ENCODE measurements at places on chromosomes 5 and 9.

DNA sequence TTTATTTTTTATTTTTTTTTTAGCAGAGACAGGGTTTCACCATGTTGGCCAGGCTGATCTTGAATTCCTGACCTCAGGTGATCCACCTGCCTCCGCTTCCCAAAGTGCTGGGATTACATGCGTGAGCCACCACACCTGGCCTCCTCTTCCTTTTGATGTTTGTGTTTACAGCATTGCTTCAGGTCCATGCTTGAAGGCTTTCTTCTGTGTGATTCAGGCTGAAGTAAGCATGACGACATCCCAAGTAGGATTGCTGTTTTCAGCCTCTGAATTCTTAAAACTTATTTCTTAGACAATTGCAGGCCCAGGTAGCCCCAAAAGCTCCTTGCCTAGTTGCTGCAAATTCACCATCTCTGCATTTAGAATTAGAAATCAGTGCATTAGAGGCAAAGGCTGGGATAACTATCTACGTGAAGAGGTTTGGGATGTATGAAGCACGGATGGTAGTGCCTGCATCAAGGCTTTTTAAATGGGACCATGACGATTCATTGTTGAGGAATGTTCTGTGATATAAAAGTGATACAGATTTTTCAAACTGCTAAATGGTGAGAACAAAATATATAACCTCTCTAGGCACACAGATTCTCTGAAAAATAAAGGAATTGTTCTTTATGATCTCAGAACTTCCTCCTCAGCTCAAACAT is 3.0 kb upstream of the ETF1 start:
- H3K36me3 ChIP-seq: no peaks in the 10 kb centered on the region
- no peaks in the 10 kb centered on the region for H3K27me3 ChIP-seq
- no peak overlapping the region for H3K4me3 ChIP-seq
- no peak for DNase-seq

DNA sequence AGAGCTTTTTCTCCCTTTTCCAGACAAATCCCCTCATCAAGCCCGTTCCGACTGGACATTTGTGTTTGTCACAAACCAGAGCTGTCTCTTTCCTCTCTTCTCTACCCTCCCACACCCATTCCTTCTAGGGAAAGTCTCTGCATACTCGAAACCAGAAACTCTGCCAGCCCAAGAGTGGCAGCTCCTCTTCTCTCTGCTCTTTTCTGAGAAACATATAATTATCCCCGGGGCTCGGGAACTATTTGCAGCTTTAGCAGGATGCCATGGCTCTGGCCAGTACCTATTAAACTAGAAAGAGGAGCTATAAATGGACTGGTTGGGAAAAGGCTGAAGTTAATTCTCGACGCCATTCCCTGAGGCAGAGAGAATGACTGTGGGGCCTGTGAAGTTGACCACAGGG is 82.6 kb downstream of the SH3PXD2B start:
- H3K27ac ChIP-seq: no peak overlapping the region
- no peak for DNase-seq
- no peaks in the 10 kb centered on the region for H3K27me3 ChIP-seq
- H3K4me3 ChIP-seq: no peak overlapping the region
- peaks cover 23% of the 10 kb centered on the region for H3K36me3 ChIP-seq
- no peaks in the 10 kb centered on the region for H3K4me1 ChIP-seq

DNA sequence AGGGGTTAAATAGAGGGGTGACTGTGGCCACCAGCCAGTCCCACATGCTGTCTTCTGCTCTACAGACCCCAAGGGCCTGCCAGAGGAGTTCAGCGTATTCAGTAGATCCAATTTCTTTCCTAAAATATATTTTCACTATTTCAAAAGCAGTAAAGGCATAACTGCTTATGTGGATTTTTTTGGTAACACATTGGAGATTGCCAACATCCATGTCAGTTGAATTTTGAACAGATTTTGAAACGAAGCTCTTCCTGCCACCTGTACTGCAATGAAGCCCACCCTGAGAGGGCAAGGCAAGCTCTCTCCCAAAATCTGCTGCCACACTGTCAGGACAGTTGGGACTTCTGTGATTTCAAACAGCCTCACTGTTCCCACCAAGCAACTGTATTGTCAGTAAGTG is 37.1 kb upstream of the SARDH start:
- peaks cover 89% of the 10 kb centered on the region for H3K36me3 ChIP-seq
- H3K27ac ChIP-seq: no peak overlapping the region
- no peak overlapping the region for H3K4me3 ChIP-seq
- no peak for DNase-seq

GRCh38 chr5:139633295-139634027 is 14.7 kb upstream of the CXXC5 start:
- H3K4me3 ChIP-seq: no peak overlapping the region
- no peak overlapping the region for H3K27ac ChIP-seq
- peaks cover 18% of the 10 kb centered on the region for H3K36me3 ChIP-seq
- H3K4me1 ChIP-seq: peaks cover 23% of the 10 kb centered on the region
- DNase-seq: peak; percentile 67
- H3K27me3 ChIP-seq: no peaks in the 10 kb centered on the region

DNA sequence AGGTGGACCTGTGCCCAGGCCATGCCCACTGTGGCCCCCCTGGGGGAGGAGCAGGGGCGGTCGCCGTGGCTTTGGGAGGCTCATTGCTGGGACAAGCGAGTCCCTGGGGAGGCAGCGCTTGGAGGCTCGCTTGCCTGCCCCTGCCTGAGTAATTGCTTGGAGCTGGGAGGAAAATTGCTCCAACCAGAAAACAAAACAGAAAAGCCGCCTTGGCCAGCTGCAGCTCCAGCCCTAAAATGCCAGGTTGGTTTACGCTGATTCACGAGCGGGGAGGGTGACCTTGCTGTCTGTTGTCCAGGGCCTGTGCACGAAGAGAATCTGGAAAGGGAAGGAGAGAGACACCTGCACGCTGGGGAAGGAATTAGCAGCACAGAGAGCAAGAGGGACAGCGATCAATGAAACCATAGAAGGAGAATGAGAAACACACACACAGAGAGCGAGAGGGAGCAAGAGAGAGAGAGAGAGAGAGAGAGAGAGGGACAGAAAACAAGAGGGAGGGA is 25.3 kb downstream of the NTNG2 start:
- no peak overlapping the region for H3K27ac ChIP-seq
- peaks cover 56% of the 10 kb centered on the region for H3K27me3 ChIP-seq
- no peaks in the 10 kb centered on the region for H3K4me1 ChIP-seq
- no peak for DNase-seq

DNA sequence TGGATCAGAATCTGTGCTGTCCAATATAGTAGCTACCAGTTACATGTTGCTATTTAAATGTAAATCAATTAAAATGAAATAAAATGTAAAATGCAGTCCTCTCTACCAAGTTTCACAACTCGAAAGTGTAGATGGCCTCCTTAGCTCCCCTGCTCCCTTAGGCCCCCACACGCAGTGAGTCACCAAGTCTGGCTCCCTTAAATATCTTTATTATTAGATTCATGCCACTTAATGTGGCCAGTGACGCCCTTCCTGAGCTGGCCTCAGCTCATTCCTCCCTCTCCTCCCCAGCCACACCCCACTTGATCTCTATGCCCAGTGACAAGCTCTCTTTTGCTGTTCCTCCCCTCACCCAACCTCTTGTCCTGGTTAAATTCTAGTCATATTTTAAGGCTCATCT is 88.4 kb upstream of the DNAH5 start:
- H3K27me3 ChIP-seq: peaks cover 12% of the 10 kb centered on the region
- no peak overlapping the region for H3K27ac ChIP-seq
- no peak overlapping the region for H3K4me3 ChIP-seq
